ENCODE measurements at places on chromosomes 5 and 9.

- DNase-seq: no peak
Measured at GRCh38 chr9:130021123-130021522, 21.9 kb downstream of the FNBP1 start.

- DNase-seq: no peak
Measured at GRCh38 chr9:115808108-115808507, 345.5 kb upstream of the PAPPA start.

DNA sequence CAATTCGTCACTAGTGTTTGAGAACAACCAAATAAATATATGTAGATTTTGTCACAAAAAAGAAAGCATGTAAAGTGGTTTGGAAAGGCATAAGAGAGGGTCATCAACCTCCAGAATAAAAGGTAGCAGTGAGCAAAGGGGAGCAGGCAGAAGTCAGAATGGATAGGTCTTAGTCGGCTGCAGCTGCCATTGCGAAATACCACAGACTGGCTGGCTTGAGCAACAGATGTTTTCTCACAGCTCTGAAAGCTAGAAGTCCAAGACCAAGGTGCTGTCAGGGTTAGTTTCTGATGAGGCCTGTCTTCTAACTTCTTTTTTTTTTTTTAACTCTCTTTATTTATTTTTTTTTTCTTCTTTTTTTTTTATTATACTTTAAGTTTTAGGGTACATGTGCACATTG is 208.1 kb upstream of the PIK3R1 start:
- DNase-seq: peak; percentile 54

- no peak for DNase-seq
Measured at GRCh38 chr5:171315386-171315891, 6.4 kb downstream of the TLX3 start.

- no peak for DNase-seq
Measured at GRCh38 chr9:134601764-134602163, 39.8 kb upstream of the COL5A1 start.

DNA sequence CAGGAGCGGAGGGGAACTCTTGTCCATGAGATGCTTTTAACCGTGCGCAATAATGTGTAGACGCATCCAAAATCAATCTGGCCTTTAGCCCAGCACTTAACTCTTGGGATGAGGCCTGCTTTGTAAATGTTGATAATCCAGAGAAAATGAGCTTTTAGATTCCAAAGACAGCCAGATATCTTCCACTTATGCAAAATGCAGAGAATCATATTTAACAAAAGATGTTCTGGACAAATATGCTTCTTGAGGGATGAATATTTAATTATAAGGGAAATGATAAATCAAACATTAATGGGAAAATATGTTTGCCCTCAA is 5.6 kb downstream of the S1PR3 start:
- no peak for DNase-seq
